Hippocampal formation (tissue), 2 donors: ENCODE measurements at places on chromosomes 1 and 21.
A peak's percentile ranks its signal among the peaks of the same experiment; 100 is the strongest.

DNA sequence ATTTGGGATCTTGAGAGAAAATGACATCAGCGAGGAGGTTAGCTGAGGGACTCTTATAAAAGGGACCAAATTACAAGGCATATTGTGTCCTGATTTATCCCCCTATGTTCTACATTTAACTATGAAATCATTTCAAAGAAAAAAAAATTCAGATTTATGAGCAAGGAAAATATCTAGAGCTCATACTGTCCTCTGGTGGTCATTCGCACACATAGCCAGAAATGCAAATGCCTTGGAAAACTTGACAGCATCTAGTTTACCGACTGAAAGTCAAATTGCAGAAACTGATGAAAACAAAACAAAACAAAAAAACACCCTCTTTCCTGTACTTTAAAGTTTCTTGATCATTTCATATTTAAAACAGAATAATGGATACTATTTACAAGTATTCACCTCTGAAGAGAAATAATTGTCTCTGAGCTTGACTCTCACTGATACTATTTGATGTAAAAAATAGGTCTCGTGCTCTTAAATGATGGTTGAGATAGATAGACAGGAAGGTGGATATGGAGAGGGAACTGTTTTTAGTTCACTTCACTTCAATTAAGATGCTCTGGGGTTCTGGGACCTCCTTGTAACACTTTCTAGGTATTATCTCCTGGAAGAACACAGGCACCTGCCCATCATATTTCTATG lies 253.8 kb downstream of the PCP4 start:
- DNase-seq, result peak; percentile 34

- no peak for DNase-seq
Measured at GRCh38 chr21:45367402-45368351, 37.3 kb upstream of the COL18A1 start.

GRCh38 chr21:42431196-42431595 lies 27.5 kb downstream of the UBASH3A start:
- DNase-seq, result no peak

DNA sequence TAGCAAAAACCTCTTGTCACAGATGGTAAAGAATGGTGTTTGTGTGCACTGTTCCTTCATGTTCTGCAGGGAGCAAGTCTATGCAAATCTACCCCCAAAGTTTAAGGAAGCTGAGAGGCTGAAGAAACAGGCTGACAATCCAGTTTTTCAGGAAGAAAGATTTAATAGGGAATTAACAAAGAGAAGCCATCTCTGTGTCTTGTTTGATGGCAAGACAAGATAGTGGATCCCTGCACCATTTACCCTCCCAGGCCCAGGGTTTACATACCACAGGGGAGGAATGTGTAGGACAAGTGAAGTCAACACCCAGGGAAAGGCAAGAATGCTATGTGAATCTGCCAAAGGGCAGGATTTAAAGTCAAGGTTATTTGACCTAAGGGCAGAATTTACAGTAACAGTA lies 48.1 kb upstream of the FNBP1L start:
- no peak for DNase-seq
